NCI-H774 (cell line): ENCODE measurements at places on chromosomes 2 and 18.

- DNase-seq, result no peak
Measured at GRCh38 chr18:8960740-8961657, 141.5 kb upstream of the NDUFV2 start.

DNA sequence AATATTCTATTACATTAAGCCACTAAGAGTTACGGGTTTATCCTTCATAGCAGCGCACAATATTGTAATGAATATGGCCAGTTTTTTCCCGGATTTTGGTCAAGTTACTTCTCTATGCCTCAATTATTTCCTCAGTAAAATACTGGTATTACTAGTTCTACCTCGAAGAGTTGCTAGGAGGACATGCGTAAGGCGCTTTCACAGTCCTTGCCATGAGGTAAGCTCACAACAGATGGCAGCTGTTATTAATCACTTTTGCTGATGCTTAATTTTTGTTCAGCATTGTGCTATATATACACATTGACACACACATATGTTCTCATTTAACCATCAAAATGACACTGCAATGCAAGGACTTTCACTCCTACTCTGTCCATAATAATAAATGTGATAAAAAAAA lies 101.5 kb downstream of the SCG2 start:
- DNase-seq, result no peak

DNA sequence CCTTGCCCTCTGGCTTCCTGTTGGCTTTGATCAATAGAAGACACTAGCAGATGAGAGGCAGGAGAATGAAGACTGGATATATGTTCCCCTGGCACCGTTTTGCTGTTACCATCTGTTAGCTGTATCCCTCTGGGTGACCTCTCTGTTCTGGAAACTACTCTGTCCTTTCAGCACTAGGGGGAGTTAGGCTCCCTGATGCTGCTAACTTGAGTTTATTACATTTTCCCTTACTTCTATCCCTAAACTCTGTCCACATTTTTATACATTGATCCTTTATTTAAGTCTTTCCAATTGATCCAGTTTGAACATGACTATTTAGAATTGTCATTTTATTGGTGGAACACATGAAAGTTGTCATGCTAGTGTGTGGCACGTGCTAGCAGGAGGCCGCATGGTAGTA lies 1014.3 kb upstream of the CDH2 start:
- DNase-seq, result no peak

GRCh38 chr2:199186301-199186751 lies 271.4 kb downstream of the SATB2 start:
- DNase-seq, result no peak

DNA sequence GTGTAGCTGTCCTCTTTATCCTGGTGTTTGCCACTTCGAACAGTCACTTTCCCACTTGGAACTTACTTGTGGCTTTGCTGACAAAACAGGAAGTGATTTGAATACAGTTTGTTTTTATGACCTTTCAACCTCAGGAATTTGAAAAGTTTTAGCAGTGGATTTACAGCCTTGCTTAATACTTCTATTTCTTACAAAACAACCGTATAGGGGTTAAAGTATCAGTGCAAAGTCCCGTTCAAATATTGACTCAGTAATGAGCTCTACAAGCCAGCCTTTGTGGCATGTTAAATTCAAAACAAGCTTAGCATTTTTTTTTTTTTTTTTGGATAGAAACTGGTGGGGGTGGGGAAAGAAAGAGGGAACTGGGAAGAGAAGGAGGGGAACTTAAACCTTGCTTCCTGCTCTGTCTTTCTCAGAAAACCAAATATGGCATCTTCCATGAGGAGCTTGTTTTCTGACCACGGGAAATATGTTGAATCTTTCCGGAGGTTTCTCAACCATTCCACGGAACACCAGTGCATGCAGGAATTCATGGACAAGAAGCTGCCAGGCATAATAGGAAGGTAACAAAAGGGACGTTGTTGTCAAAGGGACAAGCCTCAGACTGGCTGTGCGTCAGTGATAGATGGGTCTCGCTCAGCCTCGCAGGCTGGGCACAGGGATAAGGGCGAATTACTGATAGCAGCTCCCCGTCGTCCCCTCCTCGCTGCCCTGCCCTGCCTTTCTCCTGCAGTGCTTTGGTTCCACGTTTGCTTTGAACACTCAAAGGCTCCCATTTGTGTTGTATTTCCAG lies at the start of gene HNMT:
HNMT (plus strand) TSS at position 408 of the 793 bp plus-strand sequence; CDS start at position 427, 19 bp downstream.
- DNase-seq, result peak; percentile 25

- no peak for DNase-seq
Measured at GRCh38 chr18:79182047-79182713, 113.0 kb downstream of the ATP9B start.

DNA sequence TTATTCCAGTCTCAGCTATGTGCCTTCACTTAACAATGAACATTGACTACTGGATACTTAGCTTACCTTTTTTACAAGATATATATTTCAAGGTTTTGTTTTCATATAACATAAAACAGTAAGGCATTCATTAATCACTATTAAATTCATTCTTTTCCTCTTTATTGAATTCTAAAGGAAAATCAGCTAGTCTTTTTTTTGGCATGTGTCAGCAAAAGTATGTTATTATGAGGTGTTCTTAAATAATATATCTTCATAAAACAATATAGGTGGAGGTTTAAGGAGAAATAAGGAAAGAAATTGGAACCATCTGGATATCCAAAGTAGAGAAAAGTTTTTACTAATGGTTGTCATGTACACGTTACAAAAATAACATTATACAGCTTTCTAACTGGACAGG lies 472.6 kb downstream of the ARHGAP15 start:
- no peak for DNase-seq

DNA sequence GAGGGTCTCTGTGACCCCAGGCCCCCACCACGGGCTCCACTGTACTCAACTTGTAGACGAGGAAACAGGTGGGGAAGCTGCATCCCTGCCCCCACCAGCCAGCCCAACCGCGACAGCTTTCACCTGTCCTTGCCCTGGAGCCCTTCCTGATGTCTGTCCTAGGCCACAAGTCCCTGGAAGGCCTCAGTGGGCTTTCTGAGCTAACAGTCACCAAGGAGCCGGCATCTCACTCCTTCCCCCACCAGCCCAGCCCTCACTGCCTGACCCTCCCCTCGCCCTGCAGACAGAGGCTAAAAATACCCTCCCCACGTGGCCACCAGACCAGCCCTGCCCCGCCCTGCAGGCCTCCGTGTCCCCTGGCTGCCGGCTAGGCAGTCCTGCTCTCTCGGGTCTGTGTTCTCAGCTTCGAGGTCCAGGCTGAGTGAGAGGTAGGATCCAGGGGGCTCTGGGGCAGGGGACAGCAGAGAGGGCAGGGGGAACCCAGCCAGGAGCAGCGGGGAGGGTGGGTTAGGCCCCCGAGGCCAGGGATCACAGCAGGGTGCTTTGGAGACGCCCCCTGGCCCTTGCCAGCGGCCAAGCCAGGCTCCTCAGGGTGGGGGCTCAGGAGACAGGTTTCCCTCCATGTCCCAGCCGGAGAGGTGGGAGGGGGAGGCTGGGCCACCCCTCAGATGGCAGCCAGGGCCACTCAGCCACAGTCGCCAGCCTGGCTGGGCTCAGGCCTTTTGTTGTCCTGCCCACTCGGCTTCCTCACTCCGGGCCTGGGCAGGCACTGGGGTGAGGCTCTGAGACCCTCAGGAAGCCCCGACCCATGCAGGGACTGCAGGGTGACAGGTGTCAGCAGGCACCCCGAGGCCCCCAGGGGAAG lies at the start of gene KLHL30:
KLHL30 (plus strand) TSS at position 338 of the 865 bp plus-strand sequence. CDS start 2,087 bp downstream, outside the sequence.
- no peak for DNase-seq

DNA sequence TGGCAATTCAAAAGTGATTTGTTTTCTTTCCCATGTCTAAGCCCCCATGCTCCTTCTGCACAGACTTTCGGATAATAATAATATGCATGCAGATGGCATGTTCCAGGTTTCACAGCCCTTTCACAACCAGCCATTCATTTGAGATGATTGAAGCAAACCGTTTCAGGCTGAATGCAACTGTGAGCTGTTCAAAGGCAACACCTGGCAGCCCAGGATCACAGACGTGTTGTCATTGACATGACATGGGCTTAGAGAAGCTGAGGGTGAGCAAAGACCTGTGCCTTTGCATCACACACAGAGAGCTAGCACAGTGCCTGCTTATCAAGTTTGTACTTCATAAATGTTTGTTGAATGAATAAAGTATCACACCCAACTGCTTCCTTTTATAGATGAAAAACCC lies 12.4 kb upstream of the ERMN start:
- no peak for DNase-seq

DNA sequence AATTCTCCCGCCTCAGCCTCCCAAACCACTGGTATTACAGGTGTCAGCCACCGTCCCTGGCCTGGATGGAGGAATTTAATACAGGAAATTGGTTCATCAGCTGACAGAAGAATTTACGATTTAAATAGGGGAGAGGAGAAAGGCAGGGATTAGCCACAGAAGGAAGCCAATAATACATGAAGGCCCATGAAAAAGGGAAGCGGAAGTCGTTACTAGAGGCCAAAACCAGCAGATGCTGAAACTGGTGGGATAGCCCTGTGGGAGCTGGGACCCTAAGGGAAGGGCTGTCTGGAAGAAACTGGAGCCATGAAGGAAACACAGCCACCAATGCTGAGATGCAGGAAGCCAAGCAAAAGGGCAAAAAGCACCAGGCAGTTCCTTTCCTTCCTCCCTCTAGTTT lies 163.7 kb upstream of the RMP24 start:
- DNase-seq, result no peak

GRCh38 chr2:86073225-86073624 lies 32.5 kb downstream of the POLR1A start:
- DNase-seq, result no peak
